ENCODE measurements at places on chromosomes 7 and 10. TPM values are rescaled to one million over a fixed set of nuclear protein-coding genes. Genes with fewer than 3 reads are reported as not detected.
A peak's percentile ranks its signal among the peaks of the same experiment; 100 is the strongest.

GRCh38 chr10:124674768-124675222 lies 69.4 kb downstream of the FAM53B start:
- H3K4me1 ChIP-seq, result peaks cover 64% of the 10 kb centered on the region
- H3K4me3 ChIP-seq, result no peak overlapping the region
- DNase-seq, result no peak
- peaks cover 2% of the 10 kb centered on the region for H3K27me3 ChIP-seq

GRCh38 chr10:123166618-123167017 lies 12.4 kb downstream of the BUB3 start:
- no peak for DNase-seq
- no peaks in the 10 kb centered on the region for H3K27me3 ChIP-seq
- peaks cover 49% of the 10 kb centered on the region for H3K36me3 ChIP-seq
- H3K27ac ChIP-seq, result no peak overlapping the region
- H3K4me3 ChIP-seq, result no peak overlapping the region

GRCh38 chr10:121690152-121690848 lies 92.1 kb upstream of the FGFR2 start:
- H3K27ac ChIP-seq, result no peak overlapping the region
- H3K27me3 ChIP-seq, result no peaks in the 10 kb centered on the region
- DNase-seq, result no peak
- H3K4me1 ChIP-seq, result no peaks in the 10 kb centered on the region
- no peak overlapping the region for H3K4me3 ChIP-seq

GRCh38 chr7:103065667-103066066 lies 8.9 kb downstream of the FBXL13 start:
- no peaks in the 10 kb centered on the region for H3K4me1 ChIP-seq
- peak; percentile 13 for DNase-seq
- peaks cover 14% of the 10 kb centered on the region for H3K27me3 ChIP-seq
- no peaks in the 10 kb centered on the region for H3K36me3 ChIP-seq

DNA sequence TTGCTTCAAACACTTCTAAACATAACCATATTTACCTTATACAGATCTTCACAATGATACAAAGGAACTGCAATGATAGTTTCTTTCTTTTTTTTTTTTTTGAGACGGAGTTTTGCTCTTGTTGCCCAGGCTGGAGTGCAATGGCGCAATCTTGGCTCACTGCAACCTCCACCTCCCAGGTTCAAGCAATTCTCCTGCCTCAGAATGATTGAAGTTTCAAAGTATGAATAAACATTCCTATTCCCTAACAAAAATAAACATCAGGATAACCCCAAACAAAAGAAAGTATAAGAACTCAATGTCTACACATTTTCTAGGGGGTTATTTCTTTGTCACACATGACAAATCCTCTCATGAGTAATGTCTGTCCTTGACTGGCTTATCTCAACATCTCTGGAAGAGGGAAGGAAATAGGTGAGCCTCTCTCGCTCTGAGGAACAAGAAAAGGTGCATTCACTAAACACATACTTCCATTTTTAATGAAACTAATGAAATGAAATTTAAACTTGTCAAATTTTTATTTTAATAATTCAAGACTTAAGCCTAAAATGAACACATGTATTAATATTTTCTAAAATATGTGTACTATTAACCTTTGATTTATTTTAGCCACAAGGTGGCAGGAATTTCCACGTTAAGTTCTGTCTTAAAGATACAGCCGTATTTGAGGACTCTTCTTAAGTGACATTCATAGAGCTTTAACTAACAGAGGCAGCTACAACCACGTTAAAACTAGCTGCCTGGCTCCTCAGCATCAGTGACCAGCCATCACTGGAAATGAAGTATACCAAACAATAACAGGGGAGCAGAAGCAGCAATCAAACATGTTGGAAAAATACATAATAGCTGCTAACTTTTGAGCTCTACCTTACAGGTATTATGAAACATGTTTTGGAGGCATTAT lies 58.3 kb downstream of the MALSU1 start:
- H3K4me1 ChIP-seq, result peaks cover 26% of the 10 kb centered on the region
- H3K36me3 ChIP-seq, result no peaks in the 10 kb centered on the region
- no peak for DNase-seq
- H3K4me3 ChIP-seq, result peak overlapping the region; percentile 49
- peak overlapping the region; percentile 49 for H3K27ac ChIP-seq
- peaks cover 48% of the 10 kb centered on the region for H3K27me3 ChIP-seq

DNA sequence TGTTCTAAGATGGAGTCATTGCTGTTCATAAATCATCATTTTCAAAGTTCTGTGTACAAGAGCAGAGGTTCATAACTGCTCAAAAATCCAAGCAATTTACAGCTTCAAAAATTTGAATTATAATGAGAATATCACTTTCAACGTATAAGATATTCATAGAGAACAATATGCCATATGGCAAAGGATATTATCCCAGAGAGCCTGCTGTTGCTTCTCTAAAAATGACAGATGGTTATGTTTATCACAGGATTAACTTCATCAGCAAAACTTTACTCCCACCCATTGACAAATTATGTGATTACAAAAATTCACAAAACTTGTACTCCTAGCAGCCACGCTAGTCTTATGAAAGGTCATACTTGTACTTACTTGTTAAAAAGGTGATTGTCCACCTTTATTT lies 105.1 kb downstream of the PIP4K2A start:
- no peaks in the 10 kb centered on the region for H3K27me3 ChIP-seq
- H3K4me1 ChIP-seq, result peaks cover 88% of the 10 kb centered on the region
- no peak for DNase-seq

GRCh38 chr7:17646253-17646956 lies 293.9 kb downstream of the SNX13 start:
- no peaks in the 10 kb centered on the region for H3K4me1 ChIP-seq
- no peaks in the 10 kb centered on the region for H3K27me3 ChIP-seq
- no peak overlapping the region for H3K27ac ChIP-seq
- no peak overlapping the region for H3K4me3 ChIP-seq

DNA sequence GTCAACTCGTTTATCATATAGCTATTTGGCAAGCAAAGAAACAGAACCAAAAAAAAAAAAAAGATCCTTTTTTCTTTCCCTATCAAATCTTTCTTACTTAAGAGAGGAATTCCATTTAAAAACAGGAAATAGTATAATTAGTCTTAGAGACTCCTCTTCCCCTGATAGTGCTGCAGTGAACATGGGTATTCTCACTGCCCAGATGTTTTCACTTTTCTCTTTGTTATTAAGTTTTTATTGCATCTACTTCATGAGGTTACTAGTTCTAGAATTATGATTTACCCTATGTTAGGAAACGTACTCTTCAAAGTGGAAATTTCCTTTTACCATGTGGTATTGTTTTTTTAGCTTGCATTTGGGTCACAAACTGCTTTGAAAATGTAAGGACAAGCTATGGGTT lies 8.5 kb downstream of the CASP2 start:
- no peak overlapping the region for H3K4me3 ChIP-seq
- no peaks in the 10 kb centered on the region for H3K27me3 ChIP-seq
- peaks cover 59% of the 10 kb centered on the region for H3K4me1 ChIP-seq

DNA sequence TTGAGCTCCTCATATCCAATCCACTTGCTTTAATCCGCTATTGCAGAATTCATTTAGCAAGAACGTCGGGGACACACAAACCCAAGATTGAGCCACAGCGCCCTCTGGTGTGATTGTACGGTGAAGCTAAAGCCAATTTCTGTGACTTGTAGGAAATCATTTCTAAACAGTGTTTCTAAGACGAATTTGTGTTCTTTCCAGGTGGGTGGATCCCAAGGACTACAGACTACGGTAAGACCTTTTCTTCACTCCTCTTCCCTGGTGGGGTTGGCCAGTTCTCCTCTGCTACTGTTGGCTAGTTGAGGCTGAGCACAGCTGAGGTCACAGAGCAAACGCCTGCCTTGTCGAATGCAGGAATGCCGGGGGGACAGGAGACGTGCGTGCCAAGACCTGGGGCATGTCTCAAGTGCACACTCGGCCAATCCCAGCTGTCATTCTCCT lies 5.2 kb downstream of the DMBT1 start:
- no peak overlapping the region for H3K4me3 ChIP-seq
- peaks cover 24% of the 10 kb centered on the region for H3K27me3 ChIP-seq
- DNase-seq, result peak; percentile 11
- H3K36me3 ChIP-seq, result no peaks in the 10 kb centered on the region
- no peak overlapping the region for H3K27ac ChIP-seq

DNA sequence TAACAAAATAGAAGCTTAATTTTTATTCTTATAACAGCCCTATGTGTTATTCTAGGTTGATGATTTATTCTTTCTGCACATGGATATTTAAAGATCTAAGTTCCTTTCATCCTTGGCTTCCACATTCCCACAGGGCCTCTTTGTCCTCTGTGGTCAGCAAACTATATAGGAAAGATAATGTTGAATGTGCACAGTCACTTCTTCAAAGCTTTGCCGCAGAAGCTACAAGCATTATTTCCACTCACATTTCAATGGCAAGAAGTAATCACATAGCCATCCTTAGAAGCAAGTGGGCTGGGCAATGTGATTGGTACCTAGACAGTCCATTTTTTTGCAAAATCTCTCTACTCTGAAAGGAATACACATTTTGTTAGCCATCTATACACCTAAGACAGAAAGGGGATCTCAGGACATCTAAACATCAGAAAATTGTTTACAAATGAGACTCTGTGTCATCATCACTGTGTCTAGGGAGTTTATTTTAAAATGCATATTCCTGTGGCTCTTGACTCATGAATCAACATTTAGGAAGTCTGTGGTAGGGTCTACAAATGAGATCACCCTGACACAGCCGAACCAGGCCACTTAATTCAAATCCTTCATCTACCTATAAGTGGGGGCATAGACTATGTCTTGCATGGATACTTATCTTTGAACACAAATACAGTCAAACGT lies 1060.5 kb downstream of the XPNPEP1 start:
- no peaks in the 10 kb centered on the region for H3K27me3 ChIP-seq
- no peak overlapping the region for H3K4me3 ChIP-seq
- DNase-seq, result no peak
- H3K36me3 ChIP-seq, result no peaks in the 10 kb centered on the region
- H3K4me1 ChIP-seq, result no peaks in the 10 kb centered on the region
- H3K27ac ChIP-seq, result no peak overlapping the region

- no peak overlapping the region for H3K27ac ChIP-seq
- no peaks in the 10 kb centered on the region for H3K36me3 ChIP-seq
- no peaks in the 10 kb centered on the region for H3K4me1 ChIP-seq
- DNase-seq, result no peak
Observed at GRCh38 chr10:49024484-49024883, 84.8 kb upstream of the LRRC18 start.

DNA sequence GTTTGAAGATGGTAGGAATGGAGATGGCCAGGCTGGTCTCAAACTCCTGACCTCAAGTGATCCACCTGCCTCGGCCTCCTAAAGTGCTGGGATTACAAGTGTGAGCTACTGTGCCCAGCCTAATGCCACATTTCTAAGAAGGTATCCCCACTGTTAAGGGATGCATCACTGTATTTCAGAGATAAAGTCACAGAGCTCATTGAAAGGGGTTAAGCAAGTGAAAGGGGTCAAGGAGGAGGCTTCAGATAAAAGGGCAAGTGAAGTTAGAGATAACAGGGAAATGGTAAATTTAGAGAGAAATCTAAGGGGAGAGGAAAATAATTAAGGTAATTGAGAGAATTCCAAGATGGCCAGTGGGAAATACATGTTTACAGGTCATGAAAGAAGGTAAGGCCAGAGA lies 93.0 kb upstream of the SP4 start:
- DNase-seq, result no peak
- no peak overlapping the region for H3K27ac ChIP-seq
- no peaks in the 10 kb centered on the region for H3K27me3 ChIP-seq

DNA sequence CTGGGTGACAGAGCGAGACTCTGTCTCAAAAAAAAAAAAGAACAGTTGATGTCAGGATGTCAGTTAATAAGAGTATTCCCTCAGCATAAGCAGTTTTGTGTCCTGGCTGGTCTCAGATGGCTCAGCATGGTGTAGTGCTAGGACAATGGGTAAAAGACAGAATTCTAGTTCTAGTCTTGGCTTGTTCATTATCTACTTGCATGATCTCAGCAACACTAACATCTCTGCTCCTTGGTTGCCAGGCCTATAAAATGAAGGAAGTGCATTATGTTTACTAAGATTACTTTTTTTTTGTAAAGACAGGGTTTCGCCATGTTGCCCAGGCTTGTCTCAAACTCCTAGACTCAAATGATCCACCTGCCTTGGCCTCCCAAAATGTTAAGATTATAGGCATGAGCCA lies 84.3 kb upstream of the SP8 start:
- DNase-seq, result no peak
- no peak overlapping the region for H3K27ac ChIP-seq
- H3K4me1 ChIP-seq, result no peaks in the 10 kb centered on the region
- H3K27me3 ChIP-seq, result no peaks in the 10 kb centered on the region

DNA sequence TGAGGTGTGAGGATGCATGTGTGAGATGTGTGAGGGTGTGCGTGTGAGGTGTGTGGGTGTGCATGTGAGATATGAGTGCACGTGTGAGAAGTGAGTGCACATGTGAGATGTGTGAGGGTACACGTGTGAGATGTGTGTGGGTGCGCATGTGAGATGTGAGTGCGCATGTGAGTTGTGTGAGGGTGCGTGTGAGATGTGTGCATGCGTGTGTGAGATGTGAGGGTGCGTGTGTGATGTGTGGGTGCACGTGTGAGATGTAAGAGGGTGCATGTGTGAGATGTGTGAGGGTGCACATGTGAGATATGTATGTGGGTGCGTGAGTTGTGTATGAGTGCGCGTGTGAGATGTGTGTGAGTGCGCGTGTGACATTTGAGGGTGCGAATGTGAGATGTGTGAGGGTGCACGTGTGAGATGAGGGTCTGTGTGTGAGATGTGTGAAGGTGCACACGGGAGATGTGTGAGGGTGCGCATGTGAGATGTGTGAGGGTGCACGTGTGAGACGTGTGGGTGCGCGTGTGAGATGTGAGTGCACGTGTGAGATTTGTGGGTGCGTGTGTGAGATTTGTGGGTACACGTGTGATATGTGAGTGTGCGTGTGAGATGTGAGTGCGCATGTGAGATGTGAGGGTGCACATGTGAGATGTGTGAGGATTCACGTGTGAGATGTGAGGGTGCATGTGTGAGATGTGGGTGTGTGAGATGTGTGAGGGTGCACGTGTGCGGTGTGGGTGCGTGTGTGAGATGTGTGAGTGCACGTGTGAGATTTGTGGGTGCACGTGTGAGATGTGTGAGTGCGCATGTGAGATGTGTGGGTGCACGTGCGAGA lies 30.5 kb downstream of the PPIF start:
- DNase-seq, result no peak
- H3K36me3 ChIP-seq, result no peaks in the 10 kb centered on the region
- H3K27me3 ChIP-seq, result peaks cover 8% of the 10 kb centered on the region

GRCh38 chr7:7207876-7208275 lies 25.5 kb downstream of the C1GALT1 start:
- no peak overlapping the region for H3K4me3 ChIP-seq
- no peaks in the 10 kb centered on the region for H3K27me3 ChIP-seq
- no peak overlapping the region for H3K27ac ChIP-seq
- H3K4me1 ChIP-seq, result peaks cover 40% of the 10 kb centered on the region

DNA sequence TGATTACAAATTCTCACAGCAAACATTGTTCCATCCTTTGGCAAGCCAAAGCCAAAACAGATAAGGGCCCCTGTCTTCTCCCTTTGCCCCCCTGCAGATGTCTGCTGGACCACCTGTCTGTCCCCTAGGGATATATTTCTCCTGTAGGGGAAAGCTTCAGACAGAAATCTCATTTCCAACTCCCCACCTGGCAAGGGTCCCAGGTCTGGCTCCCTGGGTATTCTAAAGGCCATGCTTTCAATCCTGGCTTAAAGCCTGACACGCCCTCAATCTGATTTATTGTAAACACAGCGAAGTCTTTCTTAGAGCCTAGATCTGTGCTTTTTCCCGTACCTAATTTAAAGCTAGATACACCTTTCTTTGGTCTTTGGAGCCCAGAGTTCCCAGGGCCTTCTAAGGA lies 66.1 kb downstream of the KCNMA1 start:
- no peaks in the 10 kb centered on the region for H3K27me3 ChIP-seq
- DNase-seq, result no peak
- H3K4me1 ChIP-seq, result no peaks in the 10 kb centered on the region
- no peak overlapping the region for H3K27ac ChIP-seq

HOXA5 gene
- not detected for total RNA-seq

ZNF679 gene
- not detected for total RNA-seq

RBM20 gene
- total RNA-seq, result not detected

CDC14C gene
- not detected for total RNA-seq

ASB15 gene
- not detected for total RNA-seq

FAM25C gene
- not detected for total RNA-seq

TBX20 gene
- 0.15 TPM for total RNA-seq
